Stimulated activated CD4-positive, alpha-beta T cell treated with anti-CD3 and anti-CD28 coated beads, Interleukin-15, amount 100 ng/mL, for 24 hours (primary cell): ENCODE measurements at places on chromosomes 5 and 9.

DNA sequence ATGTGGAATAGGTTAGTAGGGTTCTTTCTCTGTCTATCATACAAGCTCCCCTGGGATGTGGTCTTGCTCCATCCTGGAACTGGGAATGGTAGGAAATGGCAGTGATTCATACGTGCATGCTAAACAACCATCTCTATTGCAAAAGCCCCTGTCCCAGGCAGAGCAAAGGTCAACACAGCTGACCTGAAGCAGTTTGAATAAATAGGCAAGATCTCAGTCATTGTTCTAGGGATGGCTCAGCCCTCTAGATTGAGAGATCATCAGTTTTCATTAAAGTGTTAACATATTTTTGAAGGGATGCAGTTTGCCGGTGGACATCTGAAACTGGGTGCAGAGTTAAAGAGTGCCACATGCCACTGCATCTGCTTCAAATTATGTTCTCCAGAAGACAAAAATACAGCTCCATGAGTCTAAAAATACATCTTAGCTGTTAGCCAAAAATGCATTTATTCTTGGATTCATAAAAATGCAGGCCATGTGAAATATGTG, 224.1 kb downstream of the ESM1 start:
- no peak for DNase-seq

DNA sequence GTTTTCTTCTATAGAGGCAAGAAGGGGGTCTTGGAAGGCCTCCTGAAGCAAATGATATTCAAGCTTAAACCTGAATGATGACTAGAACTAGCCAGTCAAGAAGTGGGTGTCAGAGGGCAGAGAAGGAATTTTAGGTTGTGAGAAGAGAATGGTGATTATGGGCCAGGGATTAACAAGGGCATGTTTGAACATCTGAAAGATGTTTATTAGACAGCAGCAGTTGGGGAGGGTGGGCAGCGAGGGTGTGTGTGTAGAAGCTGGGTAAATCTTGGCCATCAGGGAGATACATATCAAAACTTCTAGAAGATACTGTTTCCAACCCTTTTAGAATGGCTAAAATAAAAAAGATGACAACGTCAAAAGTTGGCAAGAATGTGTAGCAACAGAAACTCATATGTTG, 54.5 kb downstream of the MAN2A1 start:
- no peak for DNase-seq

DNA sequence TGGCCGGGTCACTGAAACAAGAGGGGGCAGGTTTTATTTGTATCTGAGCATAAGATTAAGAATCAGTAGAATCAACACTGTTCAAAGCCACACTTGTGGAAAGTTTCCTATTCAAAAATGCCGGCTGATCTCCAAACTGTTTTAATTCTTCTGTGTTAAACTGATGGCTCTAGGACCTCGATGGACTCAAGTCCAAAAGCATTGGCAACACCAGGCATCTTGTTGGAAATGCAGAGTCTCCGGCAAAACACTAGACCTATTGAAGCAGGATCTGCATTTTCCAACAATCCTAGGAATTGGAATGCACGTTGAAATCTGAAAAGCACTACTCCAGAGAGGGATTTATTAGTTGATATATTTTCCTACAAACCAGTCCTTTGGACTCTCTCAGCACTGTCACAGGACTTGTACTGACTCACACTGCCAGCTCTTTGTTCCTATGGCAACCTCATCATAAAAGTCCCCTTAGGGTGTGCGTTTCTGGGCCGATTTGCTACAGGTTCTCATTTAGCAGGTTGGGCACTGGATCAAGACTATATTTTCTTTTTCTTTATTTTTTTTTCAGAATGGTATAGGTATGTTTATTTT, 48.1 kb upstream of the PCA3 start:
- DNase-seq = no peak

DNA sequence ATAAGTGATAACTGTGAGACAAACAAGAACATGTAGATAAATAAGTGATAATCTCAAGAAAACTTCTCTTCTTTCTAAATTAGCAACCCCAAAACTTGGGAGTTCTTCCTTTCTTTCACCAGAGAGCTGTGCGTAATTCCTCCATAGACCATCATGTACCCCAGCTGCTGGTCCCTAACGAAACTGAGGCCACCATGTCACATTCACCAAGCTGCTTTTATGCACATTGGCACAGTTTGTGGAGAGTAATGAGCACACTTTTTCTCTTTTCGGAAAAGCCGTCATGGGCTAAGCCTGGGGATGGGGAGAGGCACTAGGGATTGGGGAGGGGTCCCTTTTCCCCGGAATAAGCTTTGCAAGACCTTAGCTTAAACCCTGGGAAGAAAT, 561.4 kb downstream of the BNC2 start:
- DNase-seq = no peak

- DNase-seq = no peak
Observed at GRCh38 chr5:40270274-40270845, 409.4 kb upstream of the PTGER4 start.

DNA sequence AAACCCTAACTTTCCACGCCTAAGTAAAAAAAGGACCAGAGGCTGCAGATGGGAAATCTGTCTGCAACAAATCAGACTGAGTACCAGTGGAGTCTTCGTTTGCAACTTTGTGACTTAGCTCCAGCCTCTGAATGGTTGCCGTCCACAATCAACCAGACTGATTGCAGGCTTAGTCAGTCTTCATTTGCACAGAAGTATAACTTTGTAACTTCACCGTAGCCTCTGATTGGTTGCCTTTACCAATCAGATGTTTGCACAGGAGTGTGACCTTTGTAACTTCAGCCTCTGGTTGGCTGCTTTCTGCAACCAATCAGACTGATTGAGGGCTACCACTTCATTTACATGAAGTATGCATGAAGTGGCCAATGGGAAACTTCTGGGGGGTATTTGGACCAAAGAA, 53.7 kb downstream of the TGFBR1 start:
- no peak for DNase-seq
